ENCODE measurements at places on chromosomes 13 and 19.

DNA sequence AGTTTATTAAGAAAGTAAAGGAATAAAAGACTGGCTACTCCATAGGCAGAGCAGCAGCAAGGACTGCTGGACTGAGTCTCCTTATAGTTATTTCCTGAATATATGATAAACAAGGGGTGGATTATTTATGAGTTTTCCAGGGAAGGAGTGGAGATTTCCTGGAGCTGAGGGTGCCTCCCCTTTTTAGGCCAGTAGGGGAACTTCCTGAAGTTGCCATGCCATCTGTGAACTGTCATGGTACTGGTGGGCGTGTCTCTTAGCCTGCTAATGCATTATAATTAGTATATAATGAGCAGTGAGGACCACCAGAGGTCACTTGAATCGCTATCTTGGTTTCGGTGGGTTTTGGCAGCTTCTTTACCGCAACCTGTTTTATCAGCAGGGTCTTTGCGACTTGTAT, 13.5 kb downstream of the ZSCAN5A start:
- no peak for DNase-seq

DNA sequence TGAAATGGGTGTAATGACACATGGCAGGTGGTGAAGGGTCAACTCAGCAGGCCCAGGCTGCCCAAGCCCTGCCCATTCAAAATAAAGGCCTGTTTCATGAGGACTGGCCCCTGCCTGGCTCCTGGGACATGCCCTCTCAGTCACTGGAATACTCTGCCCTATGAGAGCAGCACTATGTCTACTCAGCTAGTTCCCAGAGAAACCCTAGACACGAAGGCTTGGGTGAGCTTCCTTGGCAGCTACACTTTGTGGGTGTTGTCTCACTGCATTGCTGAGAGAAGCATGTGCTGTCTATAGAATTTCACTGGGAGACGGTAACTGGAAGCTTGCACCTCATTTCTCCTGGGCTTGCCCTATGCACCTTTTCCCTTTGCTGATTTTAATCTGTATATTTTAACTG, 752.8 kb downstream of the LIG4 start:
- no peak for DNase-seq

DNA sequence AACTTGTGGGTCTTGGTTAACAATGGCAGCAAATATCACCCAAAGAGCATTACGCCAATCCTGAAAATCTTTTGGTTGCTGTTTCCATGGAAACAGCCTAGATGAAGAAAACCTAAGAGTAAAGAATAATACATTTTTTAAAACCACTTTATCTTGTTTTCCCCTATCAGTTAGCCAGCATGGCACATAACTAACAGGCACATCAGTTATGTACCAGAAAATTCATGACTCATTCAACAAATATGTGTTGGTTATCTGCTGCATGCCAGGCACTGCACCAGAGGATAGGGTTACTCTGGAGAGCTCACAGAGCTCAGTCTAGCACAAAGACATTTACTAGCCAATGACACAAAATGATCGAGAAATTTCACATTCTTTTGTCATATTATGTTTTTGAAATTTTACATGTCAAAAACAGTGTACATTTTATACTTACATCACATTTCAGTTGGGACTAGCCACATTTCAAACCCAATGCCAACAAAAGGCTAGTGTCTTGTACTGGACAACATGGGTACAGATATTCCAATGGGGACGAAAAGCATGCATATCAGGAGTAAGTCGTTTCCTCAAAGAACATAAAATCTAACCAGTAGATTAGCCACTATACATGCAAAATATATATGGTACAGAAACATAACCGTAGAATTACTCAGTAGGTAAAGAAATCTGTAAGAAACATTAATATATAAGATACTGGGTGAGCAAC, 20.3 kb downstream of the LNX2 start:
- peak; percentile 68 for DNase-seq

GRCh38 chr19:5563935-5564612, 3.7 kb downstream of the TINCR start:
- no peak for DNase-seq

DNA sequence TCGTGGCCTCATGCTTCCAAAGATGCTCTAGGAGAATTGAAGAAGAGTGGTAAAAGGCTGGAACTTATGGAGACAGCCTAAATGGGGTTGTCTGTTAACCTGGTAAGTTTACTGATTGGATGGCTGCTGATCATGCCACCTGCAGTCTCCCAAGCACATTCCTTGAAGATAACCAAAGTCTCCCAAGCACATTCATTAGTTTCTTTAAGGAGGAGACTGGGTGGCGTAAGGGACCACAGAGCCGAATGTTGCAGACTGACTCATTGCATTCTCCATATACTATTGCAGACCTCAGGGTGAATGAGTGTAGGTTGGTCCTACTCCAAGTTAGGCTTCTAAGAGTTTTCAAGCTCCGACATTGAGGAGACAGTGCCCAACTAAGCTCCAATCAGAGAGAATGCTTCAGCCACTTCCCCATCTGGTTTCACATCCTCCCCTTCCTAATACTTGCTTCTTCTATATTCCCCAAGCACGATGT, at the start of gene IGFL3:
Gene IGFL3 (minus strand): TSS at position 51 of the 478 bp plus-strand sequence. CDS start 39 bp downstream, at position 12.
- no peak for DNase-seq

GRCh38 chr13:37667702-37668101, 69.1 kb upstream of the POSTN start:
- DNase-seq, result no peak

DNA sequence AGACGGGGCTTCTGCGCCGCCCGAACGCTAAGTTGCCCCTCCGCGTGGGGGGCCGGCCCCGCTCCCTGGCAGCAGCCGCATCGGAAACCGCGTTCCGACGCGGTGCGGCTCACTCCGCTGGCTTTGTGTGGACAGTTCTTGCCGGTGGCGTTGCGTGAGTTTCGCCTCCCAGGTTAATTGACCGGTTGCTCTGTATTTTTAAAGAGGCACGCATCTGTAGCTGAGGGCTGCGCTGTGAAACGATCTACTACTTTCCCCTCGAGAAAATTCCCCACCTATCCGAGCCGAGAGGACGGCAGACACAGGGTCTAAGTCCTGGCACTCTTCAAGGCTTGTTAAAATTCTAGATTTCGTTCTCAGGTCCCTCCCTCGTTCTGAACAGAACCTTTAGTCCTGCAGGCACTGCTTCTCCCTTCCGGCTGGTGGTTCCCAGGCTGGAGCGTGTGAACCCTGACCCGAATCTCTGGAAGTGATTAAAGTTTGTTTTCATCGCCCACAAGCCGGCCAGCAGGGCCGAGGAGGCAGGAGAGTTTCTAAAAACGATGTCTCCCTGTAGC, 933 bp downstream of the ARHGEF7 start:
- DNase-seq, result peak; percentile 87

DNA sequence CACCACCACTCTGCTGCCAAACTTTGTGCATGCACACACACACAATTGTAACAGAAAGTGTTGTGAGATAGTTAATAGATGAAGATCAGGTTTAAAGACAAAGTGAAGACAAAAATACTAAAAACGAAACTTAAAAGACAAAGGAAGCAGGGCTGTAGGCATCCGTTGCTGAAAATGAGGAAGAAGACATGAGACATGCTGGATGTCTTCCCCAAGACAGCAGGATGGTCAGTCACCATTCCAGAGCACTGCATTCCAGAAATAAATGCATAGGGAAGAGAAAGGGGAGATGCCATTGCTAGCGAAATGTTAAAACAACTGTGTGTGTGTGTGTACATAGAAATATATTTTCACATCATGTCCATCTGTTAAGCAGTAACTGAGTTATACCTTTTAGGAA, 520.1 kb downstream of the SUCLA2 start:
- no peak for DNase-seq

DNA sequence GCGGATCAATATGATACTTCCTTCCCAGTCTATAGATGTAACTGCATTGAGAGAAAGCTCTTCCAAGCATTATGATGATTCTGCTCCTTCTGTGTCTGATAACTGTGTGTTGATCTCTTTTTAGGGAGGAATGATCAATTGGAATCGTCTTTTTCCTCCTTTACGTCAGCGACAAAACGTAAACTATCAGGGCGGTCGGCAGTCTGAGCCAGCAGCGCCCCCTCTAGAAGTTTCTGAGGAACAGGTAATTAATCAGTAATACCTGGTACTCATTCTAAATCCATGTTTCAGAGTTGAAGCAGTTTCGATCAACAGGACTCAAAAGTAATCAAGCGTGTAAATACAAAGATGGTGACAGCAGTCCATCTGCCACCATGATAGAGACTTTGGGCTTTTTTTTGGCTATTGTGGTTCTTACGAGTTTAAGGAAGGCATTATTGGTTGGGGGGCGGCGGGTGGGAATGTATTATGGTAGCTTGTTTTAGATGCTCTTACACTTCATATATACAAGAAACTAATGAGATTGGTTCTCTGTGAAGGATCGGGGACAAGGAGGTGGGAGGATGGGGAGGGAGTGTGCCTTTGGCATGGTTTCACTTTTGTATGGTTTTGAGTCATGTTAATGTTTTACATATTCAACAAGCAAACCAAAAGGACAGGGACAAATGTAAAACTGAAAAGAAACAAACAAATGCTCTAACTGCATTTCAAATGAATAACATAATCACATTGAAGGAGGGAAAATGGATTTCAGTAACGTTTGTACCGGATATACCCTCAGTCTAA, 60.7 kb upstream of the GPR183 start:
- no peak for DNase-seq

DNA sequence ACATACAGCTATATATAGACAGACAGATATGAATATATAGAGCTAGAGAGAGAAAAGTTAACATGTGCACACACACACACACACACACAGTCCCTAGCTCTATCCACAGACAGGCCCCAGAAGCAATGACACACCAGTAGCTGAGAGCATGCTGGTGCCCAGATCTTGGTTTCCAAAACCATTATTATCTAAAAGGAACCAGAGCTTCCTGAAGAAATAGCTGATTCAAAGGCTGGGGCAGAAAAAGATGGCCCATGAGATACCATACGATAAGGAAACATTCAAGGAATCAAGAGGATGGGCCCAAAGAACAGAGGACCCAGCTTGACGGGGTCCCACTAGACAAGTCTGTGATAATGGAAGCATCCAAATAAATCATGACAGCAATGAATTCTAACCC, 53.4 kb downstream of the ABCC4 start:
- no peak for DNase-seq

All from AG08396 (cell line).